ENCODE measurements at places on chromosomes 1 and 21.

DNA sequence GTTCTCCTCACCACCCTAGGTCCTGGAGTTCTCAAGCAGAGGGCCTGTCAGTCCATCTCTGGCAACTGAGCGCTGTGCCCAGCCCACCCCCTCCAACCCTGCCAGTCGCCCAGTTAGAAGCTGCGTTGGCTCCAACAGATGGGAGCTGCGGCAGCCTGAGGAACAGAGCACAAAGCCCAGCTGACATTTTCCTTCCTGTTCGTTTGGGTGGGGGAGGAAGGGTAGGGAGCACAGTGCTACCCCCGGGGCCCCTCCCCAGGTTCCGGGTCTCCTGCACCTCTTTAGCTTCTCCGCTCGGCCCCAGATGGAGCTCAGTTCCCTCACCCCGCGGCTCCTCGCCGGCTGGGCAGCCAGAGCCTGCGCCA lies 1.4 kb downstream of the LRRN2 start:
- no peak for DNase-seq

DNA sequence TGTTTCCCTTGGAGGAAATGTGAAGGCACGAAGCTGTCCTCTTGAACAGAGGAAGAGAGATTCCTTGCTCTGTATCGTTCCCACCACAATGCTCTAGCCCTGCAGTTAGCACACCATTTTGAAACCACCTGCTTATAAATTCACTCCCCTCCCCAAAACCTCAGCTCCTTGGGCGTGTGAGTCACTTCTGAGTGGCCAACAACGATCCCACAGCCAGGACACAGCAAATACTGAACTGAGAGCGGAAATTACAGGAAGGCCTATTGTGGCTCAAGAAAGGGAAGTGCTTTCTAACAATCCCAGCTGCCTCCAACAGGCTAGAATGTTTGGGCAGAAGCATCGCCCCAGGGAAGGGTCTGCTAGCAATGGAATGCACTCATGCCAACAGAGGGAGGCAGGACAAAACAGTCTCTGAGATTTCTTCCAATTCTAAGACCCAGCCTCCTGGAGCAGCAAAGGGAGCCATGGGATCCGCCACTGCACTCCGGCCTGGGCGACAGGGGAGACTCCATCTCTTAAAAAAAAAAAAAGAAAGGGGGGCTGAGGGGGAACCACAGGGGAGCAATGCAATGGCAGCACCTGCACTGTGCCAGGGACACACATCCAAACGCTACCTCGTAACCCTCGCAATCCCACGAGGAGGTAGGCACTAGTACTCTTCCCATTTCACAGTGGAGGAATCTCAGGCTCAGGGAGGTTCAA lies 1.9 kb downstream of the TMEM53 start:
- DNase-seq, result no peak

DNA sequence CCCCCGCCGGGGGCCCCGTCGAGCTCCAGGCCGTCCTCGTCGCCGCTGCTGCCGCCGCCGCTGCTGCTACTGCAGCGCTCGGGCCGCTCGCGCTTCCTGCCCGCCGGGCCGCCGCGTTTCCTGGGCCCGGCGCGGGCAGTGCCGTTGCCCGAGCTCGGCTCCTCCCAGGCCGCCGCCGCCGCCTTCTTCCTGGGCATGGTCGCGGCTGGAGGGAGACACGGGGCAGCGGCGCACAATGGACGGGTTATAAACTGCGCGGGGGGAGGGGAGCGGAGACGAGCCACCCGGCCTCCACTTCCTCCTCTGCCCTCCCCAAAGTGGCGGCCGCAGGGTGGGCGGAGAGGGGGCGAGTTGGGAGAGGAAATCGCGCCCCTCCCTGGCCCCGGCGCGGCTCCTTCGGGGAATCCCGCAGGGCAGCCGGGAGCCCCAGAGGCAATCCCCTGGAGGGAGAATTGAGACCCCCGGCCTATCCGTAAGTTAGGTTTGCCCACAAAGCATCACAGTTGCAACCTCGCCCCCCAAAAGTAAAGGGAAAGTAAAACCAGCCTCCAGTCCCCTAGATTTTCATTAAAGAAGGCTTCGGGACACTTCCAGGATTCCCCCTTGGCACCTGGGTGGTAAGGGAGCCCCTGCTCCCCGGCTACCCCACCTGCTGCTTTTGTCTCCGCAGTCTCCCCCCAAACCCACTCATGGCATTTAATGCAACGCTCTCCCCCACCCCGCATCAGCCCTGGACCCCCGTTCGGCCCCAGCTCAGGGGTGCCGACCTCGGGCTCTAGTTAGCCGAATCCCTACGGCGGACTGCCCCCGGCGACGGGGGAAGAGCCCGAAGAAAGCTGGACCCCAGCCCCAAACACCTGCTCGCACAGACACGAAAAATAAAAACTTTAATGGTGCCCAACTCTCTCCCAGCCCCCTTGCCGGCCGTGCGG lies 893 bp downstream of the RCC2 start:
- peak; percentile 83 for DNase-seq

GRCh38 chr1:194176212-194176611 lies 989.8 kb upstream of the B3GALT2 start:
- no peak for DNase-seq

DNA sequence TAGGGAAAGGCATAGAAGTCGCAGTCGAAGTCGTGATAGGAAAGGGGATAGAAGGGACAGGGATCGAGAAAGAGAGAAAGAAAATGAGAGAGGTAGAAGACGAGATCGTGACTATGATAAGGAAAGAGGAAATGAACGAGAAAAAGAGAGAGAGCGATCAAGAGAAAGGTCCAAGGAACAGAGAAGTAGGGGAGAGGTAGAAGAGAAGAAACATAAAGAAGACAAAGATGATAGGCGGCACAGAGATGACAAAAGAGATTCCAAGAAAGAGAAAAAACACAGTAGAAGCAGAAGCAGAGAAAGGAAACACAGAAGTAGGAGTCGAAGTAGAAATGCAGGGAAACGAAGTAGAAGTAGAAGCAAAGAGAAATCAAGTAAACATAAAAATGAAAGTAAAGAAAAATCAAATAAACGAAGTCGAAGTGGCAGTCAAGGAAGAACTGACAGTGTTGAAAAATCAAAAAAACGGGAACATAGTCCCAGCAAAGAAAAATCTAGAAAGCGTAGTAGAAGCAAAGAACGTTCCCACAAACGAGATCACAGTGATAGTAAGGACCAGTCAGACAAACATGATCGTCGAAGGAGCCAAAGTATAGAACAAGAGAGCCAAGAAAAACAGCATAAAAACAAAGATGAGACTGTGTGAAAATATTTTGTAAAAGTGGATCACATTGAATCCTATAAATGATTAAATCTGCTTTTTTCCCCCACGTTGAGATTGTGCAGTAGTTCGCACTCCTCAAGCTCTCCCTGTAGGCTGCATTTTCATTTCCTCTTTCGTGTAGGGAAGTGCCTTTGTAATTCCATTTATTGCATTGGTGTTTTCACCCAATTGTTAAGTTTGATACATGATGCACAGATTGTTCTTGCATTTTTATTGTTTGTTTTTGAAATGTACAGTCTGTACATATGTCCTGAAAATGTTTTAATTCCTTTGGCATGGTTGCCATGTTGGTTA lies 7.5 kb downstream of the PRPF38B start:
- no peak for DNase-seq

- peak; percentile 40 for DNase-seq
Observed at GRCh38 chr1:114152508-114153260, 985 bp downstream of the SYT6 start.

GRCh38 chr1:24966724-24967346 lies 36.8 kb upstream of the RUNX3 start:
- DNase-seq, result peak; percentile 76

DNA sequence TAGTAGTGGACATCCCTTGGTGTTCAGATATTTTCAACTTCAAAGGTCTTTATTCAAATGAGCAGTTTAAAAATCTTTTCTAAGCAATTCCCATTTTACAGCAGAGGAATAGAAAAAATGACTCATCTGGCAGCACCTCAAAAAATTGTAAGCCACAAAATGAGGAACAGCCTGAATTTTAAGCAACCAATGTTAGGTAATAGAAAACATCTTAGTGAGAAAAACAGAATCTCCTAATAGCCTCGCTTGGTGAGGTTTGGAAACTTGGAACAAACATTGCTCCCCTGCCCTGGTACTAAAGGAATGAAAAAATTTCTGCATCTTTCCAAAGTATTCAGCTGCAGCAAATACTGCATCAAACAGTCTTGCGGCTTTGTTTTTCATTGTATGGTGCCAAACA lies 264.4 kb downstream of the NTNG1 start:
- no peak for DNase-seq

DNA sequence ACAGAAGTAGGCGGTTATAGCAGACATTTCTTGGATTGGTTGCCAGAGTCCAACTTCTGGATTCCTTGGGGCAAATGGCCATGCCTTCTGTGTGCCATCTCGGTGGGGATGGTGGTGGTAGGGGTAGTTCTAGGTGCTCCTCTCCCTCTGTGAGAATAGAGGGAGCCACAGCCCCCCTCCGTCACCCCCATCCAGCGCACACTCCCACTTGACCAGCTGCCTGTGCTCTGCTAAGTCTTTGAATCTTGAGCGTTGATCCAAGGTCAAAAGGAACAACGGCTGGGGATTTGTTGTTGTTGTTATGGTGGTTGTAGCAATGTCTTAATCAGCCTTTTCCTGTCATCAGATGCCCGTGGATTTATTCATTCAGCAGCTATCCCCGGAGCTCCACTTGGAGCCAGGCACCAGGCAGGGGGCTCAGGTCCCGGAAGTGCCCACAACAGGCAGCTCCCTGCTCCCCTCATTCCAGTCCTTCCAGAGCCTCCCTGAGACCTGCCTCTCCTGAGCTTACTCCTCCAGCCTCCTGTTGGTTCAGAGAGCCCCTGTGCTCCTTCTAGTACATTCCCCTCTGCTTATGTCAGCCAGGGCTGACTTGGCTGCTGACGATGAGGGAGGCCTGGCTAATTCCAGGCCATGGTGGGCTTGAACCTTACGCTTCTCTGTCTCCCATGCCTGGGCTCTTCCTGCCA lies 146.6 kb upstream of the WNT4 start:
- no peak for DNase-seq

GRCh38 chr1:206015071-206015470 lies 8.6 kb downstream of the CTSE start:
- DNase-seq, result no peak

DNA sequence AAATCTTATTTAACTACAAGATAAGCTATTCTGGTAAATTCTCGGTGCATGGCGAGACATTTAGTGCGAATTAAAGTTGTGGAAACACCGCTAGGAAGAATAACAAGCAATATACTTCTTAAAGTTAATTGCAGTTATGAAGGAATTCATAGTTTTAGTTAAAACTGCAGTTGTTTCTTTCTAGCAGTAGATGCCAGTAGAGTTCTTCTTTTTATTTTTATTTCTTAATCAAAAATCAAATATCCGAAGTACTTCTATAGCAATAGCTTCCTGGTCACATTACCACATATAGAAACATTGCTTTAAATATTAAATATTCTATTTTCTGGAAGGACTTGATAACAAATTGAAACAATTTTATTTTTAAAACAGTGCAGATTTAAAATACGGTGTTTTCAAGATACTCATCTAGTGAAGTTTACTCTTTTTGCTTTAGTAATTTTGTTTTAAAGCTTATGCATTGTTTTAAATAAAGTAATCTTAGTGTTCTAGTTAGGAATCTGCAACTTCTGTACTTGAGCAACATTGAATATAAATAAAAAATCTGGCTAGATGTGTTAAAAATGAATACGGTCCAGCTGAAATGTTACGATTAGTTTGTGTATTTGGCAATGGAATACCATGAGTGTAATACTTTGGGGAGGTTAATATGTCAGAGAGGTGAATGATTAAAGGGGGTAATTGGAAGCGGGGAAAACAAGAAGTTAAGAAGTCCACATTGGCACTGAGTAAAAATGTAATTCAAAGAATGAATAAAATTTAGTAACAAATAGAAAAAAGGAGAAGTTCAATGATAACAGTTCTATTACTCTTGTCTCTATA lies 2.7 kb upstream of the PRKACB start:
- no peak for DNase-seq

GRCh38 chr1:109630898-109631512 lies 11.4 kb downstream of the AMPD2 start:
- DNase-seq, result no peak

DNA sequence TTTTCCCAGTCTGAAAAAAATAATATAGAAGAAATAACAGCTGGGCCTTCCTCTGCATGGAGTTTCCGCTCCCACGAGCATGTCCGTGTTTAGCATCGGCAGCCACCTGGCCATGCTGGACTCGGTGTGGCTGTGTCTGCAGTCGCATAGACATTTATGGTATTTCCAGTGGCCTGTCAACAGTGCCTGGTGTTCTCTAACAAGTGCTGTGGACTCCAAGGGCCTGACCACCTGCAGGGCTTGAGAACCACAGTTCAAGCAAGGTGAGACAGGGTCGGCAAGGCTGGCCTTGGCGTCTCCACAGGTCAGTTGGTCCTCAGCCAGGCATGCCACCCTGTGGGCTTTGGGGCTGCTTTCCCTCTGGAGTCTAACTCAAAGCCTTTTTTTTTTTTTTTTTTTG lies 124.8 kb downstream of the PGBD5 start:
- no peak for DNase-seq

DNA sequence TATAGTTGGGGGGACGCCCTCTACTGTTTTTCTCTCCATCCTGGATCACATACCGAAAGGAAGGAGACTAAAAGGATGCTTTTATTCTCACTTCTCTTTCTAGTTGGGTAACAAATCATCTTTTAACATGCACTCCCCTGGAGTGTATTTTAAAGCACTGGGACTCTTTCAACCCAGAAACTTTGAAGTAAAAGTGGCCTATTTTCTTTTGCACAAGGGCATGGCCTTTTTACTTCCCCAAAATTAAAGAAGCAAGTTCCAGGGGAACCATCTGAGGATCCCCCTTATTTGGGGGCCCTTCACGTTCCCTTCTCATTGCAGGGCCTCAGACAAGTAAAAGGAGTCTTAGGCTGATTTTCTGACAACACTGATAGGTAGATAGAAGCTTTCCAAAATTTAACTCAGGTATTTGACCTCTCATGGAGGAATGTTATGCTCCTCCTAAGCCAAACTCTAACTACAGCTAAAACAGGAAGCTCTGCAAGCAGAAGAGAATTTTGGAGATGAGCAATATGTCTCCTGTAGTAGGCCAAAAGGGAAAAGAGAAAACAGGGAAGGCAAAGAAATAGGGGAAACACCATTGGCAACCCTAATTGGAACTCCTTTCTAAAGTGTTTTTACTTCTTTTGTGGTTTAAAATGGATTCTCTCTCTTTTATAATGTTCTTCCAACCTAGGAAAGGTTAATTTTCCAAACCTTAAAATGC lies 8.9 kb upstream of the CD46 start:
- no peak for DNase-seq

DNA sequence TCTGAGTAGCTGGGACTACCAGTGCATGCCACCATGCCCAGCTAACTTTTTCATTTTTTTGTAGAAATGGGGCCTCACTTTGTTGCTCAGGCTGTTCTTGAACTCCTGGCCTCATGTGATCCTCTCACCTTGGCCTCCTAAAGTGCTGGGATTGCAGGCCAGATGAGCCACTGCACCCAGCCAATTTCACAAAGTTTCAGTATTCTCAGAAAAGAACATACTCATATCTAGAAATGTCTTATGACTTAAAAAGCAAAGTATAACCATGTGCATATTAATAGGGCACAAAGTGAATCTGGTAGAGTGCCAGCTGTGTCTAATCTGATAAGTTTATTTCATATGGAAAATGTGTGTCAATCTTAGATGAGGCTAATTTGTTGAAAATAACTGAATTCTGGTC lies 87.5 kb upstream of the CACYBP start:
- DNase-seq, result peak; percentile 38

- no peak for DNase-seq
Observed at GRCh38 chr1:42831273-42831672, 14.1 kb upstream of the SVBP start.

All from stimulated activated CD4-positive, alpha-beta T cell treated with anti-CD3 and anti-CD28 coated beads, Interleukin-2, amount 100 ng/mL, for 24 hours (primary cell).